ENCODE measurements at places on chromosomes 12 and 14.

DNA sequence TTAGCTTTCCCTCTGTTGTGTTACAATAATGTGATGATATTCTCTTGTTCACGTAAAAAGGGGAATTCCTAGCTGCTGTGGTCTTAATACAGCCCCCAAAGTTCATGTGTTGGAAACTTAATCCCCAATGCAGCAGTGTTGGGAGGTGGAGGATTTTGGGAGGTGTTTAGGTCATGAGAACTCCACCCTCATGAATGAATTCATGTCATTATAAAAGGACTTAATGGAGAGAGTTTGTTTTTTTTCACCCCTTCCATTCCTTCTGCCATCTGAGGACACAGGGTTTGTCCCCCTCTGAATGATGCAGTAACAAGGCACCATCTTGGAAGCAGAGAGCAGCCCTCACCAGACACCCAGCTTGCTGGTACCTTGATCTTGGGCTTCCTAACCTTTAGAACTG is 253.4 kb upstream of the DDHD1 start:
- no peak for DNase-seq

- peak; percentile 60 for DNase-seq
Measured at GRCh38 chr12:98725476-98726247, 80.6 kb downstream of the APAF1 start.

DNA sequence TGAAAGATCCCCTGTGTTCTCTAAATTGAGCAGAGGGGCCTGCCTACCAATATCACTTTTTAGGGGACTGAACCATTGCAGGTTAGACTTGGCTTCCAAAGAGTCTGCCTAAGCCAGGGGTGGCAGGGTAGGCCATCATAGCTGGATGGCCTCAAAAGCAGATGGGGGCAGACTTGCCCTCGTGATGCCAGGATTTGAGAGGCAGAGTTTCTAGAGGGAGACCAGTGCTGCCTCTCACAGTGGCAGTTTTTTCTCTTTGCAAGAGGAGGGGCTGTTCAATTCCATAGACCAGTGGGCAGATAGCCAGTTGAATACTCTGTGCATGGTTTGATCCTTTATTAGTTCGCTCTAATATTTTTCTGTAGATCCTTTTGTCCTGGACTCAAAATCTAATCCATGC is 23.8 kb upstream of the SMCO2 start:
- peak; percentile 53 for DNase-seq

- peak; percentile 55 for DNase-seq
Measured at GRCh38 chr12:116604178-116604895, 45.2 kb downstream of the MAP1LC3B2 start.

GRCh38 chr14:58752289-58752688 is 114.5 kb downstream of the DACT1 start:
- DNase-seq: no peak

GRCh38 chr14:65346895-65347294 is 65.6 kb upstream of the FUT8 start:
- DNase-seq: no peak

DNA sequence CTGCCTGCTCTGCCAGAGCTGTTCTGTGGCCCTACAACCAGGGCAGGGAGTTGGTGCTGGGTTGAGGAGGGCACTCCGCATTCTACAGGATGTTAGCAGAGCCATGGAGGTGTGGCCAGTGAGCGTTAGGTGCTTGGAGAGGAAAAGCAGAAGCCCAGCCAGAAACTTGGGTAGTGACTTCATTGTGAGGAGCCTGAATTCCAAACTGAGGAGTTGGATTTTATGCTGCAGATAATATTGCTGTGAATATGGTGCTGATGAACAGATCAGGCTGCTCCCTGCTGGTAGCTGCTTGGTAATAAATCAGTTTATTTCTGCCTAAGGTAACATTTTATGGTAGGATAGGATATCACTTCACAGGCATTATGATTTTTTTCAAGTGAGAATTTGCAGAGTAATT is 7.1 kb upstream of the CCDC175 start:
- DNase-seq: peak; percentile 12

DNA sequence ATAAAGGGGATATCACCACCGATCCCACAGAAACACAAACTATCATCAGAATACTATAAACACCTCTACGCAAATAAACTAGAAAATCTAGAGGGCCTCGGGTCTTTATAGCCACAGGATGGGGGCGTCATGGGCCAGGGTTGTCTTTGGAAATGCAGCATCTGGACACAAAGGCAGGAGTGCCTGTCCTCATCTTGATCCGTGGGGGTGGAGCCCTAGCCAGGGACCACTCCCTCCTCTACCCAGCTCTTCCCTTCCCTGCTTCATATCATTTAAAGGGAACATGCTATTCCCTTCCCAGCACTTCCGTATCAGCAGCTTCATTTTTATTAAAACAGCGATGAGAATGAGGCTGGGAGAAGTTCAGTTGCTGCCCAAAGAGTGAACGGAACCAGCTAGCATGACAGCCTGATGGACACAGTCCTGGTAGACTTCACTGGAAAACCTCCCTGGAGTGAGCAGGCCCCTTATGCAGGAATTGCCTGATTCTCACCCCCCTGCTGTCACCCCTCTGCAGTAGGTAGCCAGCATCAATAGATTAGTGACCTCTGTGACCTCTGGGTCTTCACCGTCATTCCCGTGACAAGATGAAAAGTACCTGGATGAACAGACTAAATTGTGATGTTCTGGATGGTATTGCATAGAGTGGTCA is 251.4 kb upstream of the RGS6 start:
- DNase-seq: no peak

- peak; percentile 50 for DNase-seq
Measured at GRCh38 chr12:30753233-30753632, 1.5 kb downstream of the CAPRIN2 start.

DNA sequence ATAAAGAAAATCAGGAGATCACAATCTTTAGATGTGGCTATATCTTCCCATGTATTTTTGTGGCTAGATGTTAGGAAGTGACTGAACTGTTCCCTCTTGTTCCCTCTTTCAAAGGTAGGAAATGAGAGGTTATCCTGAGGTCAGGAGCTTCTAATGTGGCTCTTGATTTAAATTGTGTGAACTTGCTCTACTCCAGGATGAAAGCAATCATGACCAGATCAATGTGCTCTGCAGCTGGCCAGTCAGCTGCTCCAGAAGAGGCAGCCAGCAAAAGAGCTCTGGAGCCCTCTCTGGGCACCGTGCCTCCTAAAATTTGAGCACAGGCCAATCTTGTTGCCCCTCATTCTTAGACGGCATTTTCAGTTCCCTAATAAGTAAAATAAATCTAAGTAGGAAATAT is 32.0 kb downstream of the CDK17 start:
- DNase-seq: no peak

- no peak for DNase-seq
Measured at GRCh38 chr12:28500373-28501024, 310.2 kb downstream of the CCDC91 start.

GRCh38 chr12:47021298-47021697 is 58.1 kb upstream of the PCED1B start:
- no peak for DNase-seq

GRCh38 chr14:52402812-52403526 is 88.9 kb downstream of the PTGER2 start:
- no peak for DNase-seq

DNA sequence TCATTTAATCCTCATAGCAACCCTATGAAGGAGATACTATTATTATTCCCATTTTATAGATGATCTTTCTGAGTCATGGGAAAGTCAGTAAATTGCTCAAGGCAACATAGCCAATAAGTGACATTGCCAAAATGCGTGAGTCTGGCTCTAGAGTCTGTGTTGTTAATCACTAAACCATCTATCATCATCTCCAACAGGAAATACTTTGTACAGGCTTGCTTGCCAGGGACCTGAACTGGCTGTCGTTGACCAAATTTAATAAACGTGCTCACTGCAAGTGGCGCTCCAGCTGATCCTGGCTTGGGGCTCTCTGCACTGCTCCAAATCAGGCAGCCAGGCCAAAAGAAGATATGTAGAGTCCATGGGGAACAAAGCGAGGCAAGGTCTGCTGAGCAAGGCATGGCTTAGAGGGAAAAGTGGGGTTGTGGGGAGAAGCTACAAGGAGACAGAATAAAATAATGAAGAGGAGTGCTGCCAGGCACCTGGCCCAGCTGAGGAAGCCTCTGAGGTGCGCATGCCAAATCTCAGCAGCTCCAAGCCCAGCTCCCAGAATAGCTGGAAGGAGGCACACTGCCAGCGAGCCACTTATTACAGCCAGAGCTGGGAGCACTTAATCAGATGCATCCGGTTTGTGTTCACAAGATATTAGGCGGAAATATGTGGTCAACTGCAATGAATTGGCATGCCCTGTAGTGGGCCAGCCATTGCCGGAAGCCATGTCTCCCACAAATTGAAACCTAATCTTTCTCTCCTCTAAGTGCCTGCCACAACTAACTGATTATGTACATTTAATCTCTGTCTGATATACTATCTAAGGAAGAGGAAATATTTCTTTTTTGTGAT is 43.3 kb upstream of the PTPRO start:
- DNase-seq: peak; percentile 92

GRCh38 chr12:112788205-112788604 is 3.3 kb upstream of the RPH3A start:
- DNase-seq: peak; percentile 30

- DNase-seq: no peak
Measured at GRCh38 chr14:100221533-100222223, 17.3 kb upstream of the YY1 start.

DNA sequence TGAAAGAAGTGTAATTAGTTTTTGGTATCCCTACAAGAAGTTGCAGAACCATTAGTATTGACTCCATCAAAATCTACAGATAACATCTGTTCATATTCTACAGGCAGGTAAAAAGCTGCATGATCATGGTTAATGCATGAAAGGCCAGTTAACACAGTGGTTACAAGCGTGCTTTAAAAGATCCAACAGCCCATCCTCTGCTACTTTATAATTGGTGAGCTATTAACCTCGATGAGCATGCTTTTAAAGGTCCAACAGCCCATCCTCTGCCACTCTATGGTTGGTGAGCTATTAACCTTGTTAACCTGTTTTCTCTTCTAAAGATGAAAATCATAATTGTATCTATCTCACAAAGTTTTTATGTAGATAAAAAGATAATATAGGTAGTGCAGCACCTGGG is 289.3 kb downstream of the DUSP6 start:
- no peak for DNase-seq

Measured in NCI-H446 (cell line).